ENCODE measurements at places on chromosomes 12 and 14.

DNA sequence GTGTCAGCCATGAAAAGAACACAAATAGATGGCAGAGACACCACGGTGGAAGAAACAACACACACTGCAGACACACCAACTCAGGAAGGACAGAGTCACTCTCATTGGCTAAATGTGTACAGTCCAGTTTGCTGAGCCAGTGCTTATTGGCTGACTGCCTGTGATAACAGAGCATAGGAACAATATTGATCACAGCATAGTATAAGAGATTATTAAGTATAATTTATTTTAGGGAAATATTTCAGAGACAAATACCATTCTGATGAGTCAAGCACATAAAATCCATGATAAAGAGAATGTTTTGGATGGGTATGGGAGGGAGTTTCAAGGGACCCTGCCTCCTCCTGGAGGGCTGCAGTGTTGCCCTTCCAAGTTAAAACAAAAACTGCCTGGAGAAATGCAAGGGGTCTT, 50.9 kb downstream of the BTG1 start:
- no peak for DNase-seq

DNA sequence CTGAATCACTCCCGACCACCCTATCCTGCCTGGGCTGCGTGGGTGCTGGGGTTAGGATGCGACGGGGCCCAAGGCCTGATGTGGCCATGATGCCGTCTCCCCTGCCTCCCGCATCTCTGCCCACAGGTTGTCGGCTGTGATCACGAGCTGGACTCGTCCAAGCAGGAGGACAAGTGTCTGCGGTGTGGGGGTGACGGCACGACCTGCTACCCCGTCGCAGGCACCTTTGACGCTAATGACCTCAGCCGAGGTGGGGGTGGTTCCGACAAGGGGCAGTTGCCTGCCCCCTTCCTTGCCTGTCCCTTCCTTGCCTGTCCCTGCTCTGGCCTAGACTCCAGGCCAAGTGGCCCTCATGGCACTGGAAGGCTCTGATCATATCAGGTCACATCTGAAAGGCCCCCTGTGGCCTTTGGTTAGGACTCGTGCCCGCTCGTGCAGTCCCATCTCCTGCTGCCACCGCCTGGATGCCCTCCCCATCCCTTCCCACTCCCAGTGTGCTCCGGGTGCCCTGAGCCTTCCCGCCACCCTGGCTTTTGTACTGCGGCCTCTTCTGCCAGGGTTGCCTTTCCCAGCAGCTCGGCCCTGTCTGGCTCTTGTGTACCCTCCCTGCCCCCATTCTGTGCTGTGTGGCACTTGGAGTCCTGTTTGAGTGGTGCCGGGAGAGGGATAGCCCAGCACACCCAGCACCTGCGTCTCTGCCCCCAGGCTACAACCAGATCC, 13.6 kb downstream of the PAPLN start:
- no peak for DNase-seq

DNA sequence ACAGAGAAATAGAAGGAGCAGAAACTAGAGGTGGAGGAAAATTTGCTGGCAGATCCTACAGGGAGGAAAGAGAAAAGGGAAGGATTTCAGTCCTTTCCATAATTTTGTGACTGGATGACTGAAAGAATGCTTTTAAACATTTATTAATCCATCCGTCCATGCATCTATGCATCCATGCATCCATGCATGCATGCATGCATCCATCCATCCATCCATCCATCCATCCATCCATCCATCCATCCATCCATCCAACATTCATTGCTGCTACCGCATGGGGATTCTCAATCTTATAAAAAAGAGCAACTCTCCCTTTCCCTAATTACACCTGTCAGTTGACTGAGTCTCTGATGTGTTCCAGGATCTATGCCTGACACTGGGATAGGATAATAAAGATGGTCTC, 55.7 kb upstream of the NR2C1 start:
- DNase-seq, result no peak

- DNase-seq, result peak; percentile 18
Observed at GRCh38 chr12:95473231-95473883, 595 bp upstream of the METAP2 start.

- DNase-seq, result no peak
Observed at GRCh38 chr12:92055877-92056276, 89.8 kb downstream of the BTG1 start.

DNA sequence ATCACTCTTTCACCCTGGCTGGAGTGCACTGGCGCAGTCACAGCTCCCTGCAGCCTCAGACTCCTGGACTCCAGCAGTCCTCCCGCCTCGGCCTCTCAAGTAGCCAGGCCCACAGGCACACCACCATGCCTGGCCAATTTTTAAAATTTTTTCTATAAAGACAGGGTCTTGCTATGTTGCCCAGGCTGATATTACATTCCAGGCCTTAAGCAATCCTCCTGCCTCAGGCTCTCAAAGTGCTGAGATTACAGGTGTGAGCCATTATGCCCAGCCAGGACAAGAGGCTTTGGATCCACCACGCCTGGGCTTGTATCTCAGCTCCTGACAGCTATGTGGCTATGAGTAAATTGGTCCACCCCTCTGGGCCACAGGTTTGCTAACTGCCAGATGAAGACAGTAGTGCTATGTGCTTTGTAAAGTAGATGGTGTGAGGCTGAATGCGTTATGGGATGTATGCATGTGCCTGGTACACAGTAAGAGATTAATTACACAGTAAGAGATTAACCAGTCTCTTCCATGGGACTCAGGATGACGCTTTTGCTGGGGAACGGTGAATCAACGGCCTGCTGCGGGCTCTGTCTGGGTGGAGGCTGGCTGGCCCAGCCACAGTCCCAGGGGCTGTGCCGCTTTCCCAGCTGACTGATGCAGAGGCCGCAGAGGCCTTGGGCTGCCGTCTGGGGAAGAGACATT, 53.3 kb upstream of the NCOR2 start:
- no peak for DNase-seq

GRCh38 chr12:3464561-3464960, 26.4 kb upstream of the PRMT8 start:
- DNase-seq, result no peak

- no peak for DNase-seq
Observed at GRCh38 chr12:82448911-82449578, 90.7 kb downstream of the METTL25 start.

All from stimulated activated CD4-positive, alpha-beta T cell treated with anti-CD3 and anti-CD28 coated beads, Interleukin-2, amount 100 ng/mL, for 48 hours (primary cell).